Activated gamma-delta T cell treated with anti-CD3 and anti-CD28 coated beads, Interleukin-2, amount 50 U/mL, for 16 hours (primary cell): ENCODE measurements at places on chromosomes 4 and X.

- no peak for DNase-seq
These were observed 355.8 kb downstream of the KLHL4 start for GRCh38 chrX:87873347-87873941.

- no peak for DNase-seq
These were observed 77.7 kb downstream of the NFKB1 start for GRCh38 chr4:102578819-102579218.

DNA sequence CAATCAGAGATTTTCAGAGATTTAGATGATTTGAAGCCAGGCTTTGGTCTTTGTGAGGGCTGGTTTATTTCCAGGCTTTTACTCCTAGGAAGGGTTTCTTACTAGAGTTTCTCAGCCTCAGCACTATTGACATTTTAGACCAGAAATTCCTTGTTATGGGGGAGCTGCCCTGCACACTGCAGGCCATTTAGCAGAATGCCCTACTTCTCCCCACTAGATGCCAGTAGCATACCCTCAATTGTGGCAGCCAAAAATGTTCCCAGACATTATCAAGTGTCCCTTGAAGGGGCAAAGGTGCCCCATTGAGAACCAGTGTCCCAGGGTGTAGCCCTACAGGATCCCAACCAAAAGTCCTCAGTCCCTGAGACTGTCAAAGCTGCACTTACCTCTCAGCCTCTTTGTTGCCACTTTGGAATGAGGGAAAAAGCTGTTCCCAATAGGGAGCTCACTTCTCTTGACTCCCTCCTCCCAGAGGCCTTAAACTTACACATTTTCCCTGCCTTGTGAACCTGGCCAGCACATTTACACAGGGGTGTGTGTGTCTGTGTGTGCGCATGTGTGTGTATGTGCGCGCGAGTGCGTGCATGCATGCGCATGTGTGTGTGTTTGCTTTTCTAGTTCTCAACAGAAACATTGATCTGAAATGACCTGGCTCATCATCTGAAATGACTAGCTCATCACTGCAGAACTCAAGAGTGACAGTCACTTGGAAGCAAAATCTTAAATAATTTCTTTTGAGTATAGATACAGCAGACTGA is 231.4 kb downstream of the QDPR start:
- DNase-seq: no peak

- no peak for DNase-seq
These were observed 2.5 kb upstream of the PDGFRA start for GRCh38 chr4:54226404-54227255.

DNA sequence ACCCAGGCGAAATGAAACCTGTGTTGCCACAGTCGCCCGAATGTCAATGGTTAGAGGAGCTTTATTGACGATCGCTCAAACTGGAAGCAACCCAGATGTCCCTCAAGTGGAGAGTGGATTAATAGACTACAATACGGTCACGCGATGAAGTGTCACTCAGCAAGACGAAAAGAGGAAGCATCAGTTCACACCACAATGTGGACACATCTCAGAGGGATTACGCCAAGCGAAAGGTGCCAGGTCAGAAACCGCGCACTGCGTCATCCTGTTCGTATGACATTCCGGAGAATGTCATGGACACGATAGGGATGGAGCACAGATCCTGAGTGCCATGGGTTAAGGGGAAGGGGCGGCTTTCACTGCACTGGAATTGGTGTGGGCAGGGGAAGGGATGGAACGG is 111.7 kb downstream of the HMX1 start:
- no peak for DNase-seq

DNA sequence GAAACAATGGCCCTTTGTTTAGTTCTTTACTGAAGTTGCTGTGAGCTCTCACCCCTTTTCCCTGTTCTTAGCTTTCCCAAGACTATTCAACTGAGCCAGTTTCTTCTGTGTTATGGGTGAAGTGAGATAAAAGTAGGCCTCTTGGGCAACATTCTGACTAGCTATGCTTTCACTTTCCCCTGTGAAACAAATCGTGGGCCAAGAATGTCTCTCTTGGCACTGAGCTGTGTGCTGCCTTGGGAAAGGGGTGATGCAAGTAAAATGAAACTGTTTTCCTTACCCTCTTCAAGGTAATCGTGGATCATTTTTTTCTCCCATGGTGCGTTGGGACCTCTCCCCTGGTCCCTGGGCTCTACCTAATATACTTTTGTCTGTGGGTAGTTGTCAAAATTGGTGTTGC is 653.9 kb upstream of the MAGEB2 start:
- no peak for DNase-seq
